ENCODE measurements at places on chromosomes 6 and 20.

- no peak for DNase-seq
Measured at GRCh38 chr6:11812951-11813350, 34.3 kb upstream of the ADTRP start.

GRCh38 chr6:142787422-142787821 is 157.6 kb downstream of the HIVEP2 start:
- no peak for DNase-seq

DNA sequence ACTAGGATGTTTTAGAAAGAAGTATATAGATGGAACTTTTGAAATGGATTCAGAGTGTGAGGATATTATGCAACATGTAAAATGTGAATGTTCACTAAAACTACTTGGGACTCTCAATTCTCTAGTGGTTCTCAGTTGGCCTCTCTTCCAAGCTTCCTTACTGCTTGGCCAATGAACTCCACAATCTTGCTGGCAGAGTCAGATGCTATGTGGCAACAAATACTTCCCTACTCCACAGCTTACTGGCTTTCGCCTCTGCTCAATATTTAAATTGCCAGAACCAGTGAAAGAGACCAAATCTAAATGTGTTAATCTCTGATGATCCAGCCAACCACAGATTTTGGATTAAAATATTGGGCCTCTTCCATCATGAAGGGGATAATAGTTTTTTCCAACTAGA is 138.4 kb downstream of the HTR1B start:
- DNase-seq = no peak

- DNase-seq = peak; percentile 58
Measured at GRCh38 chr6:16769131-16769985, 8.1 kb upstream of the ATXN1 start.

- no peak for DNase-seq
Measured at GRCh38 chr6:165013701-165014100, 295.7 kb downstream of the C6orf118 start.

GRCh38 chr20:50027611-50028105 is 44.9 kb downstream of the SNAI1 start:
- no peak for DNase-seq

- no peak for DNase-seq
Measured at GRCh38 chr6:111477481-111477938, 5.5 kb downstream of the REV3L start.

- no peak for DNase-seq
Measured at GRCh38 chr20:25654487-25654886, 30.7 kb upstream of the NANP start.

DNA sequence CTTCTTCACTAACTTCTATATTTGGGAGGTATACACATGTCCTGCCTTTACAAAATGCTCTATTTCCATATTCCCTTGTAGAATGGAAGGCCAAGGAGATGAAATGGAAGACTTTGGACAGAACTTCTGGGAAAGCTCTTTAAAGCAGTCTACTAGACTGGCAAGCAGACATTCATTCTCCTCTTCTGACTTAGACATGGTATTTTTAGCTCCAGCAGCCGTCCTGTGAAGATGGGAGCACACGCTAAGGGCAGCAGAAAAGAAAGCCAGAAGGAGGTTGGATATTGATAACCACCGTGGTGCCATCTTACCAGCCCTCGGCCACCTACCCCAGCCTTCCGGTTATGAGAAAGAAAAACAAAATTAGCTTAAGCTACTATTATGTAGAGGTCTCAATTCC is 70.1 kb upstream of the E2F3 start:
- no peak for DNase-seq

DNA sequence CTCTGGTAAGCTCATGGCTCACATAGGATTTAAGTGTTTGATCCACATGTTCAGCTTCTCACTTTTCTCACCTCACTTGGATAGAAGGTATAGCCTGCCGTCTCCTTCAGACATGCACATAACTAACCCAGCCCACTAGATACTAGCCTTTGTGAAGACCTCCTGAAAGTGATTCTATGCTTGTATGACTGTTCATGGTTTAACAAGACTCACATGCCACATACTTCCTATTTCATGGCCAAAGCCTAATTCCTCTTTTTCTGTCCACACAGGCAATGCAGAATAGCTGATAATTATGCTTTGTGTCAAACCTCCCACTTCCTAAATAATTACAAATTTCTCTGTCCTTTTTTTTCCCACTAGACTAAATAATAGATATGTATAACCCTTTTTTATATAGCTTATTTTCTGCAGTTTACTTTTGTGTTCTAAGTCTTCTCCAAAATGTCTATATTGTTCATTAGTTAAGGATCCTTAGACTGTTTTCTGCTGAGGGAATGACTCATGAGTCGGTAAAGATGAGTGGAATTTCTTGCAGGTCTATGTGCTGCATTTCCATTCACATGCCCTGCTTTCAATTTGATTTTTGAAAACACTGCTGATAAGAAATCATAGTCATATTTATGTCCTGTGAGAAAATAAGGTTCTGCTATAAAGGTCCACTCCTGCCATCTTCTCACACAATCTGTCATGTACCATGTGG is 43.0 kb downstream of the HDDC2 start:
- DNase-seq = no peak

- DNase-seq = no peak
Measured at GRCh38 chr6:71499667-71500066, 211.1 kb downstream of the OGFRL1 start.

- DNase-seq = peak; percentile 76
Measured at GRCh38 chr6:139028658-139029469, at the start of gene ABRACL. Gene ABRACL, plus strand, starts transcription at chr6:139028745. Its CDS starts 5,416 bp downstream, at chr6:139034161.

- no peak for DNase-seq
Measured at GRCh38 chr6:125031385-125031784, 69.1 kb downstream of the RNF217 start.

- DNase-seq = no peak
Measured at GRCh38 chr6:167426084-167426483, 101.2 kb downstream of the TTLL2 start.

GRCh38 chr6:11222385-11223277 is 9.8 kb downstream of the NEDD9 start:
- DNase-seq = no peak

- no peak for DNase-seq
Measured at GRCh38 chr6:16681260-16681873, 79.9 kb downstream of the ATXN1 start.

DNA sequence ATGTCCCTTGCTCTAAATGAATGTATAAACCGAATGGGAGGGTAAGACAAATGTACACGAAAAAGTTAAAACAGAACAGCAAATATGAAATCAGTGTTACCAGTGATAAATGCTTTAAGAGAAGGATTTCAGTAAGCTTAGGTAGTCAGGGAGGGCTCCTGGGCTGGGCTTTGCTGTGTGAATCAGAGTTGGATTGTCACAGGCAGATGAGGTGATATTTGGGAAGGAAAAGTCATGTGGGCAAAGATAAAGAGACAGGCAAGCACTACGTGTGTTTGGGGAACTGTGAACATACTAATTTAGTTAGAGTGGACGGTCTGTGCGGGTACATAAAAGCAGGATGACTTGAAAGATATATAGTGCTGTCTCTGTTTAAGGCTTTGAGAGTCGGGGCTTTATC is 114.8 kb downstream of the CRYBG1 start:
- no peak for DNase-seq

- DNase-seq = no peak
Measured at GRCh38 chr6:11607383-11607782, 69.8 kb downstream of the TMEM170B start.

GRCh38 chr6:33609019-33609418 is 12.1 kb upstream of the ITPR3 start:
- no peak for DNase-seq

GRCh38 chr6:446418-447366 is 55.1 kb downstream of the IRF4 start:
- peak; percentile 92 for DNase-seq

DNA sequence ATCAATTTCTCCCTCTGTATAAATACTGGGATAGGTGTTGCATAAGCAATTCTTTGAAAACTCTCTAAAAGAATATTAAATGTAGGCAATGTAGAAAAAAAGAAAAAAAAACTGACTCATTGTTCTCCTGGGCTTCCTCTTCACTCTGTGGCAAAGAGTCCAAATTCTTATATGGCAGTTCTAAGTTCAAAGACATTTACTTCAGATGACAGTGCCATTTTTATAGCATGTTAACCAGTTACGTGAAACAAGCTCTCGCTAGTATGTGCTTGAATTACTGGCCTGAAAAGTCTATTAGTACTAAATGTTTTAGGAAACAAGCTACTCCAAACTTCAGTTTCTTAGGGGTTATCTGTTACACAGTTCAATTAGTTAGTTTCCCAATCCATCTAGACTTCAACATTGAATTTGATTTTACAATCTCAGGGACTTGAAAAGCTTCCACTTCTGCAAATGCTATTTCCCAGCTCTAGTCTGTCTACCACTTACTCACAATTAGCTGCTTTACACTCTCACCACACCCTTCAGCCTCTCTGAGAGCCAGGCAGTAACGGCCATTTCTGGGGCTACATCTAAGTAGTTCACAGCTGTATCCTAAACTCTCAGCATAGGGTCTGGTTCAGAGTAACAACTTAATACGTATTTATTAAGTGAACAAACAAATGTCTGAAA is 100.4 kb downstream of the OGFRL1 start:
- DNase-seq = no peak

DNA sequence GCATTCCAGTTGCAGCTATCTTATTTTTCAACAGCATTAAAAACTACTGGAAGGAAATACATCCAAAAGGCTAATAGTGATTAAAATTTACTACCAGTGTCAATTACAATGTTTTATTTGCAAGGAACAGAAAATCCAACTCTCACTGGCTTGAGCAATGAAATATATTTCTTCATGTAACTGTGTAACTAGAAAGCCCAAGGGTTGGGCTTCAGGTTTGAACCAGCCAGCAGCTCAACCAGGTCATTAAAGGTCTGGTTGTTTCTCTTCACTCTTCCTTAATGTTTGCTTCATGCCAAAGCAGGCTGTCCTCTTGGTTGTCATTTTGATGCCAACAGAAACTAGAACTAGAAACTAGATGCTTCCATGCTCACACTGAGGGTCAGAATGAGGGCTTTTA is 437.7 kb downstream of the PLCB1 start:
- DNase-seq = no peak

DNA sequence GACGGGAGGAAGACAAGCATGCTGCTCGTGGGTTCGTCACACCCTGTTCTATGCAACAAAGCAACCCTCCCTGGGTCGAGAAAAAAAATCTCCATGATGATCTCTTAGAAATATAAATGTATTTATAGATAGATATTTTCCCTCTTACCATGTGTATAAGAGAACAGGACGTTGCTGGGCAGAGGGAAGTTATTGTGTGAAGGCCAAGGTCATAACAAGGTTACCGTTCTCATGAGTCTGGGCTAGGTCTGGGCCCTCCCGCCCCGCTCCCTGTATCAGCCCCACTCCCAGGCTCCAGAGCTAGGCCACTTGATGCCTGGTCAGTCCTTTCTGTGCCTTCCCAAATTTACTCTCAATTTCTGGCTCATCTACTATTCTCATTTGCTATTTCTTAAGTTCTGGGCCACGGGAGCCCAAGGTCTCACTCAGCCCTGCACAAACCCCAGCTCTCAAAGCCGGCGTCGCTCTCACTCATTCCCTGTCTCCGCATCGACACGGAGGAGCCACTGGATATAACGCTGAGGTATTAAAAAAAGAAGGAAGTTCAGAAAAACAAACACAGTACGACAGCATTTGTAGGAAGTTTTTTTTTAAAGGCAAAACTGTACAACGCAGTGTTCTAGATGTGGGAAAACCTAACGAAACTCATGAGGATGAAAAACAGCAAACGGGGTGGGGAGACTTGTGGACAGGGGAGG is 96.8 kb downstream of the PSMG4 start:
- no peak for DNase-seq

GRCh38 chr6:136079701-136080565 is 170.2 kb downstream of the MTFR2 start:
- DNase-seq = no peak

DNA sequence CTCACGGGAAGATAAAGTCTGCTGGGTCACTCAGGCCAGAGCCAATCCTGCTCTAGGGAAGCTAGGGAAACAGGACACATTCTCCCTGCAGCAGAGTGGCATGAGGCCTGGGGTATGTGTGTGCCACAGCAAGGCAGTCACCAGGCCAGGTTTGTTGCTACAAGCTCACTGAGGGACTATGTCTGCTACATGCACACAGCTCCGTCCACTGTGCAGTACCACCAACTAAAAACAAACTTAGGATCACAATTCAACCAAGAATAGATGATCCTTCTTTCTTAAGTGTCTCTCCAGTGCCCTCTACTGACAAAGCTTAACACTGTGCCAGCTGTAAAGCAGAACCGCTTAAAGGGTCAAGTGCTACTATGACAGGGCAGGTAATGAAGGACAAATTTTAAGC is 192.5 kb downstream of the PTPRK start:
- DNase-seq = no peak

DNA sequence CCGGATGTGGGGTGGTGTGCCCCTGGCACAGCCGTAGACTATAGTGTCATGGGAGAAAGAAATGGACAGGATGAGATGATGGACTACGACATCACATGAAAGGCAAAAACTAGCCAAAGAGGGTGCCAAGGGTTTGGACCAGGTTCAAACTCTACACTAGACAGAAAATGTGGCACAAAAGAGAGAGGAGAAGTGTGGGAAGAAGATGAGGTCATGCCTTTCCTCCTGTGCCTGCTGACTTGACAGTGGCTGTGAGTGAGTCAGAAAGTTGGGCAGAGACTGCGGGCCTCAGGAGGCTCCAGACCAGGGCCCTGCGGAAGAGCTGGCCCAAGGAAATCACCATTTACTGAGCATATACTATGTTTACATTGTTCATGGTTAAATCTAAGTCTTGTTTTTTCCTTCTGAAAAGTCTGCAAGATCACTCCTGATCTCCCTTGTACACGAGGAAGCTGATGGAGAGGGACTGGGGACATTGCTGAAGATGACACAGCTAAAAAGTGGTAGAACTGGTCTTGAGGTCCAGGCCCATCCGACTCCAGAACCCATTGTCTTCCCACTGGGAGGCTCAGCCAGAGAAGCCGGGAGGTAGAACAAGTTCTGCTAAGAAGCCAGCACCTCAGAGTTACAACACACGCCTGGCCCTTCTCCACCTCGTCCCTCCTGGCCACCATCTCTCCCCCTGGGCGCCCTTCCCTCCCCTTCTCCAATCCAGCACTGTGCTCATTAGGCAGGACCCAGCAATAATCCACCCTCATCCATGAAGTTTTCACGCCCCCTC is 35.6 kb downstream of the CNKSR3 start:
- DNase-seq = no peak

DNA sequence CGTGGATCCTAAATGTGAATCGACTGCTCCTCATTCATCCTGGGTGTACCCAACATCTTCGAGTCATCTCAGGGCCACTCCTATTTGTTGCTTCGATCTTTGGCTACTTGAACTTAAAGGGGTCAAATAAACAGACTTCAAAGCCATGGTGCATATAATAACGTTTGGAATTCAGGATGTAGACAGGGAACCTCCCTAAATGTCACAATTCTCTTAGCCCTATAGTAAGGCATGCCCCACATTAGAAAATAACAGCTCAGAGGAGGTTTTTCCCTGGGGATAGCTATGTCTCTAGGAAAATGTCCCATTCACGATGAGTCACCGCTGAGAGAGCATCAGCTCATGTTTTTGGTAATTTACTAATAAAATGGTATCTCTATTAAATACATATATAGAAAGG is 54.8 kb upstream of the BMP6 start:
- no peak for DNase-seq

- DNase-seq = no peak
Measured at GRCh38 chr6:149176971-149177667, 140.4 kb upstream of the TAB2 start.

GRCh38 chr6:149277621-149278020 is 39.9 kb upstream of the TAB2 start:
- no peak for DNase-seq

Data from stimulated activated CD8-positive, alpha-beta memory T cell treated with anti-CD3 and anti-CD28 coated beads, Interleukin-15, amount 100 ng/mL, for 48 hours (primary cell).